ENCODE measurements at places on chromosomes 4 and X. TPM values are rescaled to one million over a fixed set of nuclear protein-coding genes. Genes with fewer than 3 reads are reported as not detected.

Gene HTN3
- total RNA-seq, result not detected

- DNase-seq, result no peak
Observed at GRCh38 chr4:40865696-40866095, 115.9 kb downstream of the NSUN7 start.

GRCh38 chr4:159047478-159048165 is 55.3 kb upstream of the RAPGEF2 start:
- no peak for DNase-seq

Gene XAGE1A
- total RNA-seq, result not detected

GRCh38 chrX:11196476-11196875 is 85.3 kb downstream of the HCCS start:
- no peak for DNase-seq

Gene FAT4
- total RNA-seq, result 61.1 TPM

DNA sequence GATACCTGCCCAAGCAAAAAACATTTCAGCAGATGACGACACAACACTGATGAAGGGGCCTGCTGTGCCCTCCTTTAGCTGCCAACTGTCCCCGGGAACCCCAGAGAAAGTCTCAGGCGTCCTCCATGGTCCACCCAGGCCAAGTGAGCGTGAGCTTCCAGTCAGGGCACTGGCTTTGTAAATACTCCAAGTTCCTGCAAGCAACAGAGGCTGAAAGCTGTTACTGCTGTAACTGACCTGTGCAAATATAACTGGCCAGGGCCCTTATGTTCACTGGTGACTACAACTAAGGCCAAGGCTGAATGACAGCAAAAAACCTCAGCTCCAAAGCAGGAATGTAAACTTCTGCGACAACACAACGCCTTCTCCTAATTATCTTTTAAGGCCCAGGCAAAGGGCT is 8.2 kb downstream of the WDR1 start:
- no peak for DNase-seq

Gene ZNF827
- 100 TPM for total RNA-seq

Data from mesothelial cell of epicardium (in vitro differentiated cells).